NCI-H774 (cell line): ENCODE measurements at places on chromosomes 16 and 17.

GRCh38 chr17:39271546-39271945, 45.8 kb upstream of the STAC2 start:
- no peak for DNase-seq

DNA sequence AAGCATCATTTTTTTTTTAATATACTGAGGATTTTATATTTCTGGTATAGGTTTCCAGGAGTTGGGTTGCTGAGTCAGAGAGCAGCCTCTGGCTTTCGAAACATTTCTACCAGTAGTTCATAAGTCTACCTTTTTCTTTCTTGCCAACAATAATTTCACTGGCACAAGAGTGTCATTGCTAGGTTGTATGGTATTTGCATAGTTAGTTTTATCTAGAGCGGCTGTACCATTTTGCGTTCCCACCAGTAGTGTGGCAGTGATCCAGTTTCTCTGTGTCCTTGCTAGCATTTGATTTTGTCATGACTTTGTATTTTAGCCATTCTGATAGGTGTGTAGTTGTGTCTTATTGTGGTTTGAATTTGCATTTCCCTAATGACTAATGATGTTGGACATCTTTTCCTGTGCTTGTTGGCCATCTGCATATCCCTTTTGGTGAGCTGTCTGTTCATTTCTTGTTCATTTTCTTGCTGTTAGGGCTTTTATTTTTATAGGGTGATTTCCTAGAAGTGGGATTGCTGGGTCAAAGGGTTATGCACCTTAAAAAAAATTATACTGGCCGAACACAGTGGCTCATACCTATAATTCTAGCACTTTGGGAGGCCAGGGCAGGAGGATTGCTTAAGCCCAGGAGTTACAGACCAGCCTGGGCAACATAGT, 39.9 kb downstream of the SNX29 start:
- no peak for DNase-seq

DNA sequence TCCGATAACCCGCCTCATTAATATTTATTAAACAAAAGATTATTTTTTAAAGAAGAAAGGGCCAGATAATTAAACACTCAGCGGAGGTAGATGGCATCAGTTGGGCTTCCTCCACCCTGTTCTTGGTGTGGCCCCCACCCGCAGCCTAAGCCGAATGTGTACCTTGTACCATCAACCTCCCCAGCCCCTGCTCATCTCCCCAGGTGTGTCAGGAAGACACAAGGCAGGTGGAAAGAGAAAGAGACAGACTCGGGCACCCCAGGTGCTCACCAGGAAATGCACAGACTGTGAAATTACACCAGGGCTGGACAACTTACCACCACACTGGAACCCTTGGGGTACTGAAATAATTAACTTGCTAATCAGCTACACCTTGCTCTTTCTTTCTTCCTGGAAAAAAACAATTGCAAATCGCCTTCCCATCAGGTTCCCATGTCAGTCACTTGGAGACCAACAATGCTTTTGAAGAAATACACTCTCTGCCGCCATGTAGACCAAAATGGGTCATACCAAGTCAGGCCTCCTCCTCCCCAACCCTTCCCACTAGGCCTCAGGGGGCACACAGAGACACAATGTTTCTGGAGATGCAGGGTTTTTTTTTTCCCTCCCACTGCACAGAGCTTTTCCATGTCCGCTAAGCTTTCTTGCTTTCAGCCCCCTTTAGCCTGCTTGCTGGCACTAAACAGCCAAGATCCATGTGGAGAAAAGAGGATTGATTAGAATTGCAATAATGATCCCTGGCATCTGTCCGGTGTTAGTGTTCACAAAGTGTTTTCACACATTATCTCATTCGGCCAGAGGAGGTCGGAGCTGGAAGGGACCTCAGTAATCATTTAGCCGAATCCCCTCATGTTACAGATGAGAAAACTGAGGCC, 8.6 kb upstream of the LHX1 start:
- no peak for DNase-seq

DNA sequence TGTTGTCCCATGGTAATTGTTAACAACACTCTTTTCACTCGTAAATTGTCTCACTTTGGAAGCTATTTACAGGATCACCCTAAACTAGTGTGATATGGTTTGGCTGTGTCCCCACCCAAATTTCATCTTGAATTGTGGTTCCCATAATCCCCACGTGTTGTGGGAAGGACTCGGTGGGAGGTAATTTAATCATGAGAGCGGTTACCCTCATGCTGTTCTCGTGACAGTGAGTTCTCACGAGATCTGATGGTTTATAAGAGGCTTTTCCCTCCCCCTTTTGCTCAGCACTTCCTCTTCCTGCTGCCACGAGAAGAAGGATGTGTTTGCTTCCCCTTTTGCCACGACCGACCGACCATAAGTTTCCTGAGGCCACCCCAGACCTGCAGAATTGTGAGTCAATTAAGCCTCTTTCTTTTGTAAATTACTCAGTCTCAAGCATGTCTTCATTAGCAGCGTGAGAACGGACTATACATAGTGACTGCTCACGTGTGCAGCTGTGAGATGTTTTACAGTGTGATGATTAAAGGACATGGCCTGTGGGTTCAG, 34.4 kb downstream of the DNAH3 start:
- no peak for DNase-seq

GRCh38 chr17:48814504-48814903, 2.5 kb downstream of the TTLL6 start:
- DNase-seq = peak; percentile 50

GRCh38 chr17:15261258-15261801, 3.8 kb downstream of the PMP22 start:
- no peak for DNase-seq

GRCh38 chr16:2089706-2090480, 42.1 kb downstream of the TSC2 start:
- DNase-seq = no peak

GRCh38 chr17:8798846-8799569, at the start of gene MFSD6L:
TSS of gene MFSD6L (minus strand) at chr17:8799365. CDS start at chr17:8799120, 245 bp downstream.
- peak; percentile 55 for DNase-seq

DNA sequence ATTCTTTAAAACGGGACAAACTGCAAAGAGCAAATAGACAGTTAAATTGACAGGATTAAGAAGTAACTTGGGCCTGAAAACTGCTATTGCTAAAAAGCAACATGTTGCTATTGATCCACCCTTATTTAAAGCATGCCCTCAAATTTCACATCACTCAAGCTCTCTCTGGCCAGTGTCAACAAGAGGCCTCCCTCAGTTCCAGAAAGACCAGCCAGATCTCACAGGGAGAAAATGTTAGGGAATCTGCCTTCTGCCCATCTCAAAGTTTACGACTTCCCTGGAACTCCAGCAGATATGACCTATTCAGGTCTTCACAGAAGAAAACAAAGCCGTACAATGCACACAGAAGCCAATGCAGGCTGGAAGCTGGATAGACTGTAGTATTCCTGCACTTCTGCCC, 8.9 kb downstream of the CFAP20 start:
- DNase-seq = no peak

DNA sequence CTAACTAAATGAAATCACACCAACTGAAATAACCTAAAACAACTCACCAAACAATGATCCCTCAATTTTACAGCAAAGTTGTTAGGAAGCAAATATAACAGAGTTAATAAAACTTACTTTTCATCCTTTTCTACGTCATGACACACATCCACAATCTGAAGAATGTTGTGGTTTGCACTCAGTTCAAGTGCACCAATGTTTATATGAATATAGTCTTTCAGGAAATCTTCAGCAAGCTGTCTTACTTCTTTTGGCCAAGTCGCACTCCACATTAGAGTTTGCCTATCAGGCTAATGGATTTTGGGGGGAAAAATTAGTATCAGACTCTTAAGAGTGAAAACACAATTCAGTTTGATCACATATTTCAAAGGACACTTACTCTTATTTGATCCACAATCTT, 3.3 kb downstream of the DDX5 start:
- DNase-seq = no peak
